Activated T-cell treated with anti-CD3 and anti-CD28 coated beads for 1 hour (primary cell): ENCODE measurements at places on chromosomes 5 and 9.

- DNase-seq: no peak
Observed at GRCh38 chr9:133430244-133430643, 8.1 kb downstream of the ADAMTS13 start.

DNA sequence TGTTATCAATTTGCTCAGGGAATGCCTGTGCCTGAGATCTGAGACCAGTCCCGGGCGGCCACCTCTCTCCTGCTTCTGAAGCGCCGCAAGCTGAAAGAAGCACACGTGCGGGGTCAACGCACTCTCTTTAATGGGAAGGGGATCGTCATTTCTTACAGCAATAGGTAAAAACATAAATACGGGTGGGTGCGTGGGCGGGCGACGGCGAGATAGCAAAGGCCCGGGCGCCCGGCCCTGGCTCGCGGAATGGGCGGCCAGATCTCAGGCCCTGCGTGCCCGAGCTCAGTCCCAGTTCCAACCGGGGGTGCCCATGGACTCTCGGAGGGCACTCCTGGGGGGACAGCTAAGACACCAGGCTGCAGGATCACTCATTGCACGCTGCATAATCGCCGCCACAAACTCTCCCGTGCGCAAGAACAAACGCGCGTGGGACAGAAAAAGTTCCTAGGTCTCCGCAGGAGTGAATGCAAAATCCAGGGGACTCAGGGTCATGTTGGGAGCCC, 3.0 kb downstream of the NKX2-5 start:
- no peak for DNase-seq

- DNase-seq: no peak
Observed at GRCh38 chr9:95381221-95381620, 63.7 kb upstream of the FANCC start.

GRCh38 chr5:228886-229285, 10.8 kb downstream of the SDHA start:
- DNase-seq: no peak

- DNase-seq: no peak
Observed at GRCh38 chr5:102749416-102750030, 5.6 kb upstream of the PAM start.

DNA sequence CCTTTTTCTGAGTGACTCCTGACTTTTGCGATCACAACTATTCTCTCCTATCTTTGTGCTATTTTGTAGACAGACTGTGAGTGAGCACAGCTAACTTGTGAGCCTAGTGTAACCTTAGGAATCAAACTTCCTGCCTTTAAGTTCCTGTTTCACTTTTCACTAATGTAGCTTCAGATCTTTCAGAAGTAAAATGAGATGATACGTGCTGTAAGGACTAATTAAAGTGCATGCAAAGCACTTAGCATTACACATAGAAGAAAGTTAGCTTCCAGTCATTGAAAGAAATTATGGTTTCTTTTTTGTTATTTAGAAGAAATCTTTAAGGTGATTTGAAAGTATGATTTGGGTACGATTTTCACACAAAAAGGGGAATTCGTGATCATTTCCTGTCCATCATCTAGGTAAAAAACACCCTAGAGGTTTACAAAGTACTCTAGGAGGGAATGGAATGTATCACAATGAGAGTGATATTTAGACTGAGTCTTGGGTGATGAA, 122.7 kb downstream of the ST8SIA4 start:
- DNase-seq: no peak

- no peak for DNase-seq
Observed at GRCh38 chr9:20606652-20607051, 15.6 kb downstream of the MLLT3 start.

DNA sequence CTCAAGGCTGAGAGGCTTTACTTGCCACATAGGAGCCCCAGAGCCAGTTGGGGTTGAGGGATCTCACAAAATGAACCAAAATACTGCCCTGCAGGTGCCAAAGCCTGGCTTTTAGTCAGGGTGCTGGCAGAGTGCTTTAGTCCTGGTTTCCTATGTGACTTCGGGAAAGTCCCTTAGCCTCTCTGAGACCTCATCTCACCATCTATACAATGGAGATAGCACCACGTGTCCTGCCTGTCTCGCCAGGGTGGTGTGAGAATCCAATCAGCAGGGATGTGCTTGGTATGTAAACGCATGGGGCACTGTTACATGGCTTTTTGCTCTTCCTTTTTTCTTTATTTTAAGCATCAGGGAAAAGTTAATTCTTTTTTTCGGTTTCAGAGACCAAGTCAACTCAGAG, 68.3 kb downstream of the SHB start:
- no peak for DNase-seq
